Posterior vena cava (tissue), 2 donors: ENCODE measurements at places on chromosomes 4 and X. TPM values are rescaled to one million over a fixed set of nuclear protein-coding genes. Genes with fewer than 3 reads are reported as not detected.

ENPEP gene
- 3.1 TPM for total RNA-seq

HTN1 gene
- not detected for total RNA-seq

TLL1 gene
- total RNA-seq = 9.8 TPM

CNKSR2 gene
- total RNA-seq = 1.6 TPM

MSANTD1 gene
- 1.1 TPM for total RNA-seq

SHROOM2 gene
- 1.2 TPM for total RNA-seq

SORBS2 gene
- 166 TPM for total RNA-seq

OTUD4 gene
- 27.1 TPM for total RNA-seq

ITIH6 gene
- total RNA-seq = not detected

RASGEF1B gene
- total RNA-seq = 12.9 TPM

LRIT3 gene
- total RNA-seq = 0.09 TPM

GABRQ gene
- not detected for total RNA-seq

POLN gene
- 2.0 TPM for total RNA-seq

NPY2R gene
- not detected for total RNA-seq

DNA sequence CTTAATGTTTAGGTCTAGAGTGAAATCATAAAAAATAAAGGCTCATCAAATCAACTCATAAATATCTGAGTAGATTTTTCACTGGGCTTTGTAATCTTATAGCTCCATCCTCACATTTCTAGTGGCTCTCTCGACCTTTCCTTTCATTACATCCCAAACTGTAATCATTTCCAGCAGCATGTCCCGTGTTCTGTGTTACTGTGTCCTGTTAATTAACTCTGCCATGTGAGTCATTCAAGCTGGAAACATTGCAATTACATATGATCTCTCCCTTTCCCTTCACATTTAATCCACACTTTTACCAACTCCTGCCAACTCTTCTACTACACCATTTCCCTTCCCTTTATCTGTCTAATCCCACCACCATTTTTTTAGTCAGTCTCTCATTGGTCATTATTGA is 75.5 kb downstream of the UGT8 start:
- no peak for DNase-seq

DNA sequence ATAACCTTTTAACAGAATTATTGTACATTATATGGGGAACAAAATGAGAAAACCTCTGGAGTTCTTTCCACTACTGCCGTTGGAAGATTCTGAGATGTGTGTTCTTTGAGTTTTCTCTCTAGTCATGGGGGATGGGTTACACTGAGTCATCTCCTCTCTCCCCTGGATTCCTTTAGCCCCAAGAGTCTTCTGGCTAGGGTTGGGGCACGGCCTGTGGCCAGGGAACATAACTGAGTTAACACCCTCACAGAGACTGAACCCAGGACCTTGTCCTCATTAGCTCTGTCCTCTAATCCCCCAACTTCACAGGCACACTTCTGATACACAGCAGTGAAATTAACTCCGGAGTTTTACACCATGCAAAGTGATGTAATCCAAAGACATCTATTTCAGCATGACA is 142.3 kb upstream of the F9 start:
- no peak for DNase-seq

- DNase-seq = no peak
Measured at GRCh38 chr4:40251366-40251765, 54.5 kb downstream of the RHOH start.

DNA sequence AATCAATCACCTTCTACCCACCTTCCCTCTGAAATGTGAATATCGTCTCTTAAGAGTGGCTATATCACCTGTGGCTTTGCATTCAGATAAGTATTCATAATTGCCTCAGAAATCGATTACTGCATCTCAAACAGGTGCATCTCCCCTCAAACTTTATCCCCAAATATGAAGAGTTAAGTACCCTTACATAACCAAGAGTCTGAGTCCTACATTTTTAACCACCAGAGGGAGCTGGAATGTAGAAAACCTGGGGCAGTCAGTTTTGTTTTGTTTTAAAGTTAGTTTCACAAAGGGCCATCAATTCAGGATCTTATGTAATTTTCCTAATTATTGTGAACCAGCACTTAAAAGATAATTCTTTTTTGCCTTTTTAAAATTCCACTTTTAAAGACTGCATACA is 5.7 kb downstream of the TCEANC start:
- DNase-seq = no peak

DNA sequence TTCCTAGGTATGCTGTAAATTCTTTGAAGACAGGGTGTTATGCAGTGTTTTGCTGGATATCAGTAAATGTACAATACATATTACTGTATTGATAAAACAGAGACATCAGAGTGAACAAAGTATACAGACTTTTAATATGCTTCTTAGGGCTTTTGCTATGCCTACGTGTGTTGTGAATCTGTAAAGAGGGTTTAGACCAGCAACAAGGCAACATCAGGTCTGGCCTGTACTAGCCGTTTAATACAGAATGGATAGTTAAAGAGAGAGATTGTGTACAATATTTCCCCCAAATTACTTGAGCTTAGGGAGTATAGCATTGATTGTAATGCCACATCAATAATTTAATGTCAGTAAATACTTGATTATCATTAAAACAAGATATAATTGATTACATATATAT is 75.2 kb downstream of the PAQR3 start:
- DNase-seq = no peak

DNA sequence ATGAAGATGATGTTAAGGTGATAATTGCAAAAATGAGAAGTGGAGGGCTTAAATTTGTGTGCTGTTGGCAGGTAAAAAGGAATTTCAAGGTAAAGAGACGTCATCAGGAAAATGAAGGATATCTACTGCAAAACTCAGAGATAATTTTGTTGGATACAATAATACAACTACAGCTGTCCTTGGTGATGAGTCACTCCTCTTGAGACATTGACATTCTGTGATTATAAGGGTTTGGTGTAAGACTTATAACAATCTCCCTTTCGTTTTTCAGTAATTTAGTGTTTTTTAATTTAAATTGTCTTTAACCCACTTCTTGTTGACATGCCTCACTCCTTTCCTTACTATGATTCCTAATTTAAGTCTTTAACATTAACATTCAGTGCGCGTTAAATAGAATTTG is 1074.1 kb upstream of the SLIT2 start:
- no peak for DNase-seq

DNA sequence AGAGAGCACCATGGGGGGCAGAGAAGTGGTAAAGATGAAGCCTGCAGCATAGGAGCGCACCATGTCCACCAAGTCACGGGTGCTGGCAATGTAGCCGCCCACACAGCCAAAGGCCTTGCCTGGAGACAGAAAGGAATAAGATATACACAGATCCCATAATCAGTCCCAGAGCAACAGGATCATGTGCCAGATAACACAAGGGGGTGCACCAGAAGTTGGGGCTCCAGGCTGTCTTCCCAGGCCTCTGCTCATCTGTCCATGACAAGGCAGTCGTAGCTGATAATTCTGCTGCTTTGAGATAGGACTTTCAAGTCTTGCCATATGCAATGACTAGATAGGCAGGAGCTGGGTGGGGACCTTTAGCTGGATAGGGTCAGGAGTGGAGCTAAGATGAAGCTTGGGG is 14.7 kb downstream of the APEX2 start:
- DNase-seq = no peak

GRCh38 chr4:122917731-122918130 is 4.7 kb downstream of the NUDT6 start:
- DNase-seq = no peak

GRCh38 chrX:15207384-15207783 is 62.5 kb downstream of the ASB9 start:
- DNase-seq = no peak

- DNase-seq = peak; percentile 91
Measured at GRCh38 chr4:26860922-26861433, 337 bp downstream of the STIM2 start.

- DNase-seq = no peak
Measured at GRCh38 chr4:158159054-158159717, 13.6 kb downstream of the GASK1B start.

DNA sequence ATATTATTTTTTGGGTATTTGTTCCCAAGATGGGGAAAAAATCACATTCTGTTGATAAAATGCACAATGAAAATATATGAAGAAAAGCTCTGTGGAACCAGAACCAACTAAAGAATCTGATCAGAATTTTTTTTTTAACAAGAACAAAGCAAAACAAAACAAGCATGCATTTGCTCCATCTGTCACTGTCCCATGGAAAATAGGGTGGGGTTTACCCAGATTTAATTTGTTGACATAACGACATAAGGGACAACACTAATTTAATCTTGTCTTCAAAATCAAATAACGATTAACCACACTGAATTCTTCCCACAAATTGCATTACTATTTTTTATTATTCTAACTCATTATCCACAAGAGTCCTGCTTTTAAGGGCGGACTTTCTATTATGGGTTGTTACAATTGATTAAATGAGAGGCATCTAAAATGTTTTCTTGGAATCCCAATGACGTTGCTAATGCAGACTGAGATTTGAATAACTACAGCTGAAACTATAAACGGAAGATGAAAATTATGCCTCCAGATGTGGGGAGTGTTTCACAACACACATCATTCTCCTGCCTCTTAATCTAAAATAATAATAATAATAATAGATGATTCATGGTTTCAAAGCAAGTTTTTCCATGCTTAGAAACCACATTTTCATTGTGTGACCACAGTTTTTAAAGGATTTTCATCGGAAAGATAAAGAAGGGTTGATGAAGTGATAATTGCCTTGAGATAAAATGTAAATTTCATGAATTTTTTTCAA is 307.0 kb upstream of the CPEB2 start:
- DNase-seq = no peak

DNA sequence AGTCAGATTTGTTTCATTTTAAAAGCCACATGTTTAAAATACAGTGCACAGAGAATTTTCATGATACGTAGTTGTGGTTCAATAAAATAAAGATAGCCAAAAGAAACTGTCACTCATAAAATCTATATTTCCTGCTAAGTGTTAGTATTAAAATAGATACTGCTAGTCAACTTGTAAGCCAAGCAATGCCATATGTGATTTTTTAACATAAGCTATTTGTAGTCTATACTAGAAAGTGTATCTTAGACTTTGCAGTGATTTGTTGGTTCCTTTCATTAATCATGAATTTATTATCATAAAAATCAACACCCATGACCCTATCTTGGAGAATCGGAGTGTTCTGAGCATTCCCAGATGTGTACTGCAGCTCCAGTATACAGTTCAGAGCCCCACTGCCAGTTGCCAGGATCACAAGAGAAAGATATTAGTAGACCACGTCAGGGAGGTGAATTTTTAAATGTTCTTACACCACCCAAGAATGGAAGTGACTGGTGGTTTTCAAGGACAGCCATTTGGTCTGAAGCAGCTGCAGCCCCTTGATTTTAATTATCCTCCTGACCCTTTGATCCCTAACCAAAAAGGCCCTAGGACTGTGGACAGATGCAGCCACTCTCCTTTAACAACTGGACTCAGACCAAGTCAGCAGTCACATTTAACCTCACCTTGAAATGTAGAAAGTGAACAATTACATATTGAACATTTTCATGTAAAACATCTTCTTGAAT is 163.1 kb downstream of the PALLD start:
- DNase-seq = no peak

DNA sequence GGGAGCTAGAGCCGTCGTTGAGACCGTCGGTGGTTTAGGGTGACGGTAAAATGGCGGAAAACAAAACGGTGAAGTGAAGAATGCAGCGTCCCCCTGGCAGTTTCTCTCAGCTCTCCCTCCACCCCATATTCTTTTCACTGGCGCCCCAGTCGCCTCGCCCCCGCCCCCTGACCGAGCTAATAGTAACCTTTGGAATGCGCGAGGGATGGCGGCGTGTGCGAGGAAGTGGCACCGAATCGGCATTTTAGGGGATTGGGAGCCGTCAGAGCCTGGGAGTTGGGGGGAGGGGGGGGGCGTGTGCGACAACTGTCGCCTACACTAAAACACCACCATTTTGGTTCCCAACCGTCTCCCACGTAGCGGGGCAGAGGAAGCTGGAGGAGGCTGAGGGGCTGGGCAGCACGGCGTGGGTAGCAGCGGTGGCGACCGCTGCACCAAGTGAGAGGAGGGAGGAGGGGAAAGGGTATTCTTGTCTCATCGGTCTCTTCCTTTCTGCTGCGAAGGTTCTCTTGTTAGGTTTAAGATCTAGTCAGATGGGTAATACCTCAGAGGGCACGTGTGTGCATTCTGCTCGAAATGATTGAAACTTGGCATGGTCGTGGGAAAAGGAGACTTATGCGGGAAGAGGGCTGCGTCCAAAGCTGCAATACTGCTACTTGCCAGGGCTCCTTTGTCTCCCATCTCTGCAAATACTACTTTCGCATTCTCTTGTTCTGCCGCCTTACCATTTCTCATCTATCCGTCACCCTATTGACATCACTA is 840 bp downstream of the ZNF711 start:
- peak; percentile 48 for DNase-seq

GRCh38 chr4:37646247-37646646 is 39.9 kb downstream of the RELL1 start:
- no peak for DNase-seq

- no peak for DNase-seq
Measured at GRCh38 chrX:38273453-38273852, 52.8 kb upstream of the SRPX start.

- no peak for DNase-seq
Measured at GRCh38 chr4:169068423-169068822, 58.4 kb upstream of the CBR4 start.

DNA sequence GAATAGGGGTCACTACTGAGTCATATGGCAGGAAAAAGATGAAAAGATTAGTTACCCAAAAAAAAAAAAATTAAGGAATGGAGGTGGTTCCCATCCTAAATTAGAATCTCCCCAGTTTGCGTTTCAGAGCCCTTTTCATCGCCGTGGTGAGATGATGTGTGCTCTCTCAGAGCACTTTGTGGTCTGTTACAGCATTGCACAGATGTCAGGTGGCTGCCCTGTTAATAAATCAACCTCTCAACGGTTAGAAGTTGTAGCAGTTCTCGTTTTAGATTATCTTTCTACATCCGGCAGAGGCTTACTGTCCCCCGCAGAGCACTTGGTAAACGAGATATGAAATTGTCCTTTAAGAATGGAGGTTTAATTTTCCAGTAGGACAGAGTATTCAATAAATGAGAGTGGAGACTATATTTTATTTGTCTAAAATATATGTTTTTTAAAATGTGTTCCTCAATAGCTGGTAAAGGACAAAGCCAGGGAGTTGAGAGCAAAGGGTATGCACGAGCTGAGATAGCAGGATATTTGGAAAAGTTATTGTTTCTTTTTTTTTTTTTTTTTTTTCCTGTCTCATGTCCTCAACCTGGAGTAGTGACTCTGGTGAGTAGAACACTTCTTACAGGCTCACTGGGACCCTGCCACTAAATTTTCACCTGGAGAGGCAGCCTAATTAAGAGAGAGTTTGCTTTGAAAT is 26.9 kb downstream of the AFF1 start:
- no peak for DNase-seq

GRCh38 chrX:68387776-68388175 is 45.5 kb downstream of the OPHN1 start:
- DNase-seq = no peak

DNA sequence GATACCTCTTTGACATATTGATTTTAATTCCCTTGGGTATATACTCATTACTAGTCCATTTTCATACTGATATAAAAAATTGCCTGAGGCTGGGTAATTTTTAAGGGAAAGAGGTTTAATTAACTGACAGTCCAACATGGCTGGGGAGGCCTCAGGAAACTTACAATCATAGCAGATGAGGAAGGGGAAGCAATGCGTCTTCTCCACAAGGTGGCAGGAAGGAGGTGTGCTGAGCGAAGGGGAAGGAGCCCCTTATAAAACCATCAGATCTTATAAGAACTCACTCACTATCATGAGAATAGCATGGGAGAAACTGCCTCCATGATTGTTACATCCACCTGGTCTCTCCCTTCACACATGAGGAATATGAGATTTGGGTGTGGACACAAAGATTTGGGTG is 42.4 kb downstream of the MSX1 start:
- DNase-seq = no peak

- DNase-seq = no peak
Measured at GRCh38 chr4:125639182-125639621, 324.4 kb downstream of the FAT4 start.
